ENCODE measurements at places on chromosomes 6 and 20.

DNA sequence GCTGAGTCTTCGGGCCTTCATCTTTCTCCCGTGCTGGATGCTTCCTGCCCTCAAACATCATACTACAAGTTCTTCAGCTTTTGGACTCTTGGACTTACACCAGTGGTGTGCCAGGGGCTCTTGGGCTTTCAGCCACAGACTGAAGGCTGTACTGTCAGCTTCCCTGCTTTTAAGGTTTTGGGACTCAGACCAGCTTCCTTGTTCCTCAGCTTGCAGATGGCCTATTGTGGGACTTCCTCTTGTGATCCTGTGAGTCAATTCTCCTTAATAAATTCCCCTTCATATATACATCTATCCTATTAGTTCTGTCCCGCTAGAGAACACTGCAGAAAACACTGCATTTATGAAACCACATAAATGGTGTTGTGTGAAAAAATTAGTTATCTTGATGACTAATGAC is 13.9 kb upstream of the BCLAF1 start:
- no peak for DNase-seq

- no peak for DNase-seq
Observed at GRCh38 chr20:14688005-14688404, 350.6 kb upstream of the FLRT3 start.

GRCh38 chr6:149140910-149141290 is 176.6 kb upstream of the TAB2 start:
- DNase-seq = peak; percentile 80

GRCh38 chr6:27966044-27966443 is 9.0 kb downstream of the OR2B6 start:
- DNase-seq = no peak

DNA sequence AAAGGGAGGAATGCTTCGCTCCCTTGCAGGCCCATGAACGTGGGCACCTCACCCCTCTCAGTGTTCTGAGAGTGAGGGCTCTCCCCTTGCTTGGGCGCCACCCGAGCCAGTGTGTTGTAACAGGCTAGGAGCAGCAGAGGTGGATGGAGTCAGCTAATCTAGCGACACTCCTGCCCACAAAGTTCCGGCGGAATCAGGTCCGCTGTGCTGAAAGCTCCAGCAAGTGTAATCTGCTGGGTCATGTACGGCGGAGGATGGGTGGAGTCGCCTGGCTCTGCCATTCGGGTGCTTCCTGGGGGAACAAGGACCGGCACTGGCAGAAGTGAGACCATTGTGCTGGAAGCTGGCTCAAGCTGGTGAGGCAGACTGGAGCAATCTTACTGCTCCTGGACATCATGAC is 1310.1 kb downstream of the EPHA7 start:
- DNase-seq = no peak

DNA sequence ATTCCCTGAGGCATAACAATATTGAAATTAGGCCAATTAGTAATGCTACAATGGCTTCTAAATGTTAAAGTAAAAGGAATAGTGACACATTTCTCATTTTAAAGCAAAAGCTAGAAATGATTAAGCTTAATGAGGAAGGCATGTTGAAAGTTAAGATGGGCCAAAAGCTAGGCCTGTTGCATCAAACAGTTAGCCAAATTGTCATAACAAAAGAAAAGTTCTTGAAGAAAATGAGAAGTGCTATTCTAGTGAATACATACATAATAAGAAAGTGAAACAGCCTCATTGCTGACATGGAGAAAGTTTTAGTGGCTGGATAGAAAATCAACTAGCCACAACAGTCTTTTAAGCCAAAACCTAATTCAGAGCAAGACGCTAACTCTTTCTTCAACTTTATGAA is 12.9 kb downstream of the OR2A4 start:
- no peak for DNase-seq

- DNase-seq = no peak
Observed at GRCh38 chr6:53282234-53282633, 66.5 kb downstream of the ELOVL5 start.

- DNase-seq = no peak
Observed at GRCh38 chr20:58703765-58704371, 11.3 kb downstream of the NPEPL1 start.

DNA sequence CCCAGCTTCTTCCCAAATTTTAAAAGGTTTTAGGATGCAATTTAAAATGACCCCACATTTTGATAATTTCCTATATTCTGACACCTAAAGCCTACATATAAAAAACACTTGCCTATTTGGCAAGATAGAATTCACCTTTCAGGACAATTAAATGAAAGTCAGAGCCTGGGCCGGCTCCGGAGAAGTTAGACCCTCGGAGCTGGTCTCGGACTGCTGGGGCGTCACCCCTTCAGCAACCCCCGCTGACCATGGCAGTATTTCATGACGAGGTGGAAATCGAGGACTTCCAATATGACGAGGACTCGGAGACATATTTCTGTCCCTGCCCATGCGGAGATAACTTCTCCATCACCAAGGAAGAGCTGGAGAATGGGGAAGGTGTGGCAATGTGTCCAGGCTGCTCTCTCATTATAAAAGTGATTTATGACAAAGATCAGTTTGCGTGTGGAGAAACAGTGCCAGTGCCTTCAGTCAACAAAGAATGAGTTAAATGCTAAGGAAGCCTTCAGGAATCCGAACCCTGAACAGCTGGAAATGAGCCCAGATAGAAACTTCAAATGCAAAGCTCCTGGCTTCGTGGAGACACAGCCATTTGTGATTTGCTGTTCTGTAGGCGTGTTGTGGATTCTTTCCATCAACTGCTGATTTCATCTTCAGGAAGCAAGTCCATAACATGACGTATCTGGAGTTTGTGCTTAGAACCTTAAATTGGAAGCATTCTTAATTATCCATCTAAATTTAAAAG is 16.0 kb downstream of the TCFL5 start:
- no peak for DNase-seq

DNA sequence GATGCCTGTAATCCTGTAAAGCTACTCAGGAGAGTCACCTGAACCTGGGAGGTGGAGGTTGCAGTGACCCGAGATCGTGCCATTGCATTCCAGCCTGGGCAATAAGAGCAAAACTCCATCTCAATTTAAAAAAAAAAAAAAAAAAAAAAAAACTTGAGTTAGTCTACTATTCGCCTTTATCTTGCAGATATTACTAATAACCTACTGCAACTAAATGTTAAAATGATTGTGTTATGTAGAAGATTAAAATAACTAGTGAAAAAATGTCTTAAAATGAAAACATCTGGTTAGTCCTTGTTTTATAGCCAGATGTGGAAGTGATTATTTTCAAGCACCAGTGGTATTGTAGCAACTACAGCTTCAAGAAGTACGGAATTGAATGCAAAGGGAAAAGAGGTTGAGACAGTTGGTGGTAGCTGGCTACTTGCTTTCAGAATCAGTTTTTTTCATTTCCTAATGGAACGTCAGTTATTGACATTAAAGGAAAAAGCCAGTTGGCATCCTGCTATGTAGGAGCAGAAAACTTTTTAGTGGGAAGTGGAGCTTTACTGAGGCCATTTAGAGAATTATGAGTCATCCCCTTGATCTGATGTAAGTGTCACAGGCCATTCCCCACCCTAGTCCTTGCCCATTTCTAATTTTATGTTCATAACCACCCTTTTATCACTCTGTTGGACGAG is 43.8 kb upstream of the DYNLRB1 start:
- peak; percentile 73 for DNase-seq

- DNase-seq = no peak
Observed at GRCh38 chr6:147642458-147642857, 134.0 kb downstream of the SAMD5 start.

GRCh38 chr6:34340906-34341480 is 51.5 kb downstream of the NUDT3 start:
- DNase-seq = no peak

DNA sequence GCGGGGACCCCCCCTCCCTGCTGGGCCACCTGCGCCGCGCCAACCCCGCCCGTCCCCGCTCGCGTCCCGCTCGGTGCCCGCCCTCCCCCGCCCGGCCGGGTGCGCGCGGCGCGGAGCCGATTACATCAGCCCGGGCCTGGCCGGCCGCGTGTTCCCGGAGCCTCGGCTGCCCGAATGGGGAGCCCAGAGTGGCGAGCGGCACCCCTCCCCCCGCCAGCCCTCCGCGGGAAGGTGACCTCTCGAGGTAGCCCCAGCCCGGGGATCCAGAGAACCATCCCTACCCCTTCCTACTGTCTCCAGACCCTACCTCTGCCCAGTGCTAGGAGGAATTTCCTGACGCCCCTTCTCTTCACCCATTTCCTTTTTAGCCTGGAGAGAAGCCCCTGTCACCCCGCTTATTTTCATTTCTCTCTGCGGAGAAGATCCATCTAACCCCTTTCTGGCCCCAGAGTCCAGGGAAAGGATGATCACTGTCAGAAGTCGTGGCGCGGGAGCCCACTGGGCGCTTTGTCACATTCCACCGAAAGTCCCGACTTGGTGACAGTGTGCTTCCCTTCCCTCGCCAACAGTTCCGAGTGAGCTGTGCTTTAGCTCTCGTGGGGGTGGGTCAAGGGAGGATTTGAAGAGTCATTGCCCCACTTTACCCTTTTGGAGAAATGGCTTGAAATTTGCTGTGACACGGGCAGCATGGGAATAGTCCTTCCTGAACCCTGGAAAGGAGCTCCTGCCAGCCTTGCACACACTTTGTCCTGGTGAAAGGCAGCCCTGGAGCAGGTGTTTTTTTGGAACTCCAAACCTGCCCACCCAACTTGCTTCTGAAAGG is 2.1 kb downstream of the VEGFA start:
- DNase-seq = peak; percentile 72

- DNase-seq = no peak
Observed at GRCh38 chr20:63782051-63782471, 42.5 kb downstream of the SLC2A4RG start.

DNA sequence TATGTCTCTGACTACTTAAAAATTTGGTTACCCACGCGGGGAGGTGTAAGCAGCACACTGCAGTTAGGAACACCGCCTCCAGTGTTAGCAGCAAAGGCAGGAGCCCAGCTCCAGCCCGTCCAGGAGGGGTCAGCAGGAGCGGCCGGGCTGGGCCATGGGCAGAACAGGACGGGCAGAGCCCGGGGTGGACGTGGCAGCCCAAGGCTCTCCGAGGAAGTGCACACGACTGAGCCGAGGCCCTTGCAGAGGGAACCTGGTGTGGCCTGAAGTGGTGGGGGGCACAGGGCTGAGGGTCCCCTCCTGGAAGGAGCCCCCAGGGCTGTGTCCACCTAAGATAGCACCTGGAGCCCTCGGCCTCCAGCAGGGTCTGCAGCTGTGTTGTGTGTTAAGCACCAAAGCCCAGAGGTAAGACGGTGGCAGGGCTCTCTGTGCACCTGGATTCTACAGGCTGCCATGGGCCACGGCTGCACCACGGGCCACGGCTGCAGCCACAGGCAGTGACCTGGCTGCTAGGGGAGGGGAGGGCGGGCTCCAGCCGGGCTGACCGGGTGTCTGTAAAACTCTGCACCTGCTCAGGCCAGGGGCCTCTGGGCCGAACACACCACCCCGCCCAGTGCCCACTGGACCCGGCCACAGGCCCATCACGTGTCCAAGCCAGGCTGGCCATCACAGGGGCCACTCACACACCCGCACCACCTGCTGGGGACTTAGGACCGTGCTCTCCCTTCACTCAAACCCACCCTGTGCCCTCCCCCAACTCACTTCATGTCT is 6.6 kb downstream of the SLC2A4RG start:
- no peak for DNase-seq

GRCh38 chr6:45610374-45610773 is 232.6 kb upstream of the SUPT3H start:
- no peak for DNase-seq

DNA sequence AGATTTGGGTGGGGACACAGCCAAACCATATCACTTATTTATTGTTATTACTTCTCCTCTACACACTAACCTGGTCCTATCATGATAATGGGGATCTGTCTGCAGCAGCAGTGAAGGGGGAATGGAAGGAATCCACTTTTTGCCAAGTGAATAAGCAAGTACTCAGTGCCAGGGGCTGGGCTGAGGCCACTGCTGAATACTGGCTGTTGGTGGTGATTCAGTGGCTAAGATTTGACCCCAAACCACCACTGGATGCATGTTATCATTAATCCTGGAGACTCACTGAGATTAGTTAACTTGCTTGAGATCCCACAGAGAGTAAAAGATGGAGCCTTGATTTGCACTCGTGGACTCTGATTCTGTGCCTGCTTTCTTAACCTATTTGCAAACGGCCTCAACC is 127.7 kb downstream of the TSHZ2 start:
- DNase-seq = no peak

DNA sequence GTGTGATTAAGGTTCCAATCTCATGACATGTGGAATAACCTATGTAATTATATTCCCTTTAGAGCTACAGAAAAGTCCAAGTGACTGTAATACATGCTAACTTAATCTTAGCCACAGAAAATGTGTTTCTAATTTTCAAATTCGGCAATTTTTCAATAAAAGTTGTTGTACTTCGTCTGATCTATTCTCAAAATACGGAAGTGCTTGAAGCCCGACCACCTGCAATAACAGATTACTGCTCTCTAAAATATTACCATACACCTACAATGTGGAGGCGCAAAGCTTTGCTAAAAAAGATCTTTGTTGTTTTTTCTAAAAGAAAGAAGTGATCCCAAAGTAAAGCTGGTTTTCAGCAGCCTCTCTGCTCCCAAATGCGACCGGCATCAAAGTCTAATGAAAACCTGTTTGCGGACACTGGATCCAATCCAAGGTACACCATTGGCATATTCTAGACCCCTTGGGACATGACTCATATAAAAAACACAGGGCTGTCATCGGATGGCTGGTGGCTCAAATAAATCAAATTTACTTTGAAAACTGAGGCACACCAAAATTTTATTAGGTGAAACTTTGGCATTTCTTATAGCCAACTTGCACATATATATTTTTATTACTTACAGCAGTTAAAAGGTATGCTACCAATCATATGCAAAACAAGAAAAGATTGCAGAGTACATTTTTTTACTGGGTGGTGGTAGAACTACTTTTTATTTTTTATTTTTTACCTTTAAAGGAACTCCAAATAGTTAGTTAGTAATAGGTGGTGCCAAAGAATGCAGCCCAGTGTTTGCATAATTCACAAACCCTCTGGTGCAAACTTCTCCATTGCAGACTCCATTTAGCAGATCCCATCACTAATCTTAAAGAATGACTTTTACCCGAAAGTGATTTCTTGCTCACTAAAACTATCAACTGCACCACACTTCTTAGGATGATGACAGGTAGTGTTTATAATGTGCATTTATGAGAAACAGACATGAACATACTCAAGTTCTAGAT is 118.7 kb upstream of the TBX18 start:
- DNase-seq = no peak

DNA sequence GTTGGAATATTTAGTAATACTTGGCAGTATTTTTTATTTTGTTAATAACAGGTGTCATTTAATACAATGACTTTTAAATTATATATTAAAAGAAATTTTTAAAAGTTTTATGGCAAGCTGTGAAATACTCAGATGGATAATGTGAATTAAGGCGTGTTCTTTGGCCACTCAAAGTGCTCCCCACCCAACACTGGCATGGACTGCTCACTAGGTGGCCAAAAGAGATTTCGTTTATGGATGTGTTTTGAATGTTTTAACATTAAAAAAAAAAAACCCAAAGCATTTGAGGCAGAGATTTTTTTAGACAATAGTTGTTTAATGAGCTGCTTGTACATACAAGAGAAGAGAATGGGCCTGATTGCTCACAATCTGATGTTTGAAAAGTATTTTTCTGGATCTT is 86.5 kb downstream of the QKI start:
- DNase-seq = no peak

GRCh38 chr6:170082067-170082466 is 208.8 kb downstream of the DLL1 start:
- DNase-seq = no peak

Data from OCI-M1 (cell line).